Activated CD8-positive, alpha-beta memory T cell treated with anti-CD3 and anti-CD28 coated beads, Interleukin-2, amount 50 U/mL, for 48 hours (primary cell): ENCODE measurements at places on chromosomes 1 and 21.

GRCh38 chr21:43957128-43957571 lies 55.0 kb upstream of the TRAPPC10 start:
- no peak for DNase-seq

DNA sequence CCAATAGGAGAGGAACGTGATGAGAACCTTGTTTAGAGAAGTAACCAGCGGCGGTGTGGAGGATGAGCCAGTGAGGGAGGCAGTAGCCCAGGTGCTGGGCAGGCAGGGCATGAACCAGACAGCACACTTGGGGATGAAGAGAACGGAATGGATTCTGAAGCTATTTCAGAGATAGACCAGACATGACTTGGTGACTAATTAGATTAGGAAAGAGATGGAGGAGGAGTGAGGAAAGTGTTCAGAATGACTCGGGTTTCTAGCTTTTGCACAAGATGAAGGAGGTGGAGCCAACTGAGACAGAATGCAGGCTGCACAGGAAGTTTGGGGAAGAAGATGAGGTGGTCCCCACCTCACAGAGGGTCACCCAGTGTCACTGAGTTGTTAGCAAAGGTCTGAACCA lies 5.1 kb downstream of the PEF1 start:
- no peak for DNase-seq

GRCh38 chr1:226829105-226829504 lies 41.3 kb upstream of the PSEN2 start:
- peak; percentile 39 for DNase-seq

- no peak for DNase-seq
These were observed 48.4 kb upstream of the DNAJC6 start for GRCh38 chr1:65260851-65261473.

DNA sequence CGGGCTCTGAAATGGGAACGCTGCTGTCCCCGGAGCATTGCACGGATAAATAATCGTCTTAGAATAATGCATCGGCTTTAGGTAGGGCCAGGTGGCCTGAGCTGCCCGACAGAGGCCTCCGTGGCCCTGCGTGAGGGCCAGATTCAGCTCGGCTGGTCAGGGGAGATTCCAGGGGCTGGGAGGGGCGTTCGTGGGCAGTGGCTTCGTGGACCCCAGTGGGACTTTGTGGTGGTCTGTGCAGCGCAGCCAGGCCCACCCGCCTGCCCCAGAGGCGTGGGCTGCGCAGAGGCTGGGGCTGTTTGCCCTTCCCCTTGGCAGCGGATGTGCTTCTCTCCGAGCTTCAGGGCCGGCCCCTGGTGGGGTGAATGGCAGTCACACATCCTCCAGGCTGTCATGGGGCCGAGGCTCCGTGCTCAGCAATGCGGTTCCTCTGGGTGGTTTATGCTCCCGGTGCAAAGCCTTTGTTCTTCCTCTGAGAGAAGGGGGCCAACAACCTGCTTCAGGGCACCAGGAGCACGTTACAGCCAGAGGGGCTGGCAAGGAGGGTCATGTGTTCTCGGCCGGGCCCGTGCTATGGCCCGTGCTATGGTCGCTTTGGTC lies 104.5 kb downstream of the PRDM16 start:
- DNase-seq, result no peak

DNA sequence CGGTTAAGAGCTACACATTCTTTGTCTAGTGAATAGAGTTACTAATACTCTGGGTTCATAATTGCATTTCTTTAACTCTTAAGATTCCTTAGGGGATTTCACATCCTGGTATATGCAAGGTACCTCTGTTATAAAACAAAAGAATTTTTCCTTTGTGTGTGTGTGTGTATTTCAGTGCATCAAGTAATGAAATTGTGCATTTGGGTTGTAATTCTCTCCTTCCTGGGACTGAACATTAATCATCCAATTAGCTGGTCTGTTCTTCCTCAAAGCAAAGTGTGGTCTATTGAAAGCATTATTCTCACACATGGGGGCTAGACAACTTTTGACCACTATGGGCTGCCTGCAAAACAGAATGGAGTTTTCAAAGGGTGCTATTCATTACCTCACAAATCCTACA lies 74.0 kb downstream of the ZC3H11B start:
- DNase-seq, result no peak

GRCh38 chr1:156151093-156151688 lies 2.2 kb upstream of the SEMA4A start:
- no peak for DNase-seq

DNA sequence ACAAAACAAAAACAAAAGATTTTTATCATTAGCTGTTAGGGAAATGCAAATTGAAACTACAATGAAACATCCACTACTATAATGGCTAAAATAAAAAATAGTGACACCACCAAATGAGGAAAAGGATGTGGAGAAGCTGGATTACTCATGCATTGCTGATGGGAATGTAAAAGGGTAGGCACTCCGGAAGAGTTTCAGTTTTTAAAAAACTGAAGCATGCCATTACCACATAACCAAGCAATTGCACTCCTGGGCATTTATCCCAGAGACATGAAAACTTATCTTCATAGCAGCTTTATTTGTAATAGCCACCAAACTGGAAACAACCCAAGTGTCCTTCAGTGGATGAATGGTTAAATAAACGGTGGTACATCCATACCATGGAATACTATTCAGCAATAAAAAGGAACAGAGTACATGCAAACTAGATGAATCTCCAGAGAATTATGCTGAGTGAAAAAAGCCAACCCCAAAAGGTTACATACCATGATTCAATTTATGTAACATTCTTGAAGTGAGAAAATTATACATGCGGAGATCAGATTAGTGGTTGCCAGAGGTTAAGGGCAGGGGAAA lies 14.5 kb upstream of the CFAP298 start:
- DNase-seq, result no peak

- DNase-seq, result no peak
These were observed 124.6 kb downstream of the PEX14 start for GRCh38 chr1:10599194-10599861.

- no peak for DNase-seq
These were observed 42.1 kb downstream of the CAMK2N1 start for GRCh38 chr1:20443703-20444586.

- no peak for DNase-seq
These were observed 33.4 kb downstream of the TLR5 start for GRCh38 chr1:223109581-223110026.
